Stimulated activated CD8-positive, alpha-beta memory T cell treated with anti-CD3 and anti-CD28 coated beads, Interleukin-2, amount 100 ng/mL, for 48 hours (primary cell): ENCODE measurements at places on chromosomes 1 and 21.
A peak's percentile ranks its signal among the peaks of the same experiment; 100 is the strongest.

DNA sequence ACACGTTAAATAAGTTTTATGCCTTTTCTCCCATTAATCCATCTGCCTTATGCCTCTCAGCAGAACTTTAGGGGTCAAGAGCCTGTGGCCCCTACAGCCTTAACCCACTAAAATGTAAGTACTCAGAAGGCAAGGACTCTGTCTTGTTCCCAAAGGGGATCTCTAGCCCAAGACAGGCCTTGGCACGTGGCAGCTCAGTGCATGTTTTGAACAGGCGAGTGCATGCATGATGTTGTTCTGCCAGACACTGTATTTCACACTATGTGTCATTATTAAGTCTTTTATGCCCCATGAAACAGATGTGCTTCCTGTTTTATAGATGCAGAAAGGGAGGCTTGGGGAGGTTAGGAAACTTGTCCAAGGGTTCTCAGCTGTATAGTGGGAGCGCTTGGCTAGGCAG is 102.8 kb downstream of the ETS2 start:
- no peak for DNase-seq

DNA sequence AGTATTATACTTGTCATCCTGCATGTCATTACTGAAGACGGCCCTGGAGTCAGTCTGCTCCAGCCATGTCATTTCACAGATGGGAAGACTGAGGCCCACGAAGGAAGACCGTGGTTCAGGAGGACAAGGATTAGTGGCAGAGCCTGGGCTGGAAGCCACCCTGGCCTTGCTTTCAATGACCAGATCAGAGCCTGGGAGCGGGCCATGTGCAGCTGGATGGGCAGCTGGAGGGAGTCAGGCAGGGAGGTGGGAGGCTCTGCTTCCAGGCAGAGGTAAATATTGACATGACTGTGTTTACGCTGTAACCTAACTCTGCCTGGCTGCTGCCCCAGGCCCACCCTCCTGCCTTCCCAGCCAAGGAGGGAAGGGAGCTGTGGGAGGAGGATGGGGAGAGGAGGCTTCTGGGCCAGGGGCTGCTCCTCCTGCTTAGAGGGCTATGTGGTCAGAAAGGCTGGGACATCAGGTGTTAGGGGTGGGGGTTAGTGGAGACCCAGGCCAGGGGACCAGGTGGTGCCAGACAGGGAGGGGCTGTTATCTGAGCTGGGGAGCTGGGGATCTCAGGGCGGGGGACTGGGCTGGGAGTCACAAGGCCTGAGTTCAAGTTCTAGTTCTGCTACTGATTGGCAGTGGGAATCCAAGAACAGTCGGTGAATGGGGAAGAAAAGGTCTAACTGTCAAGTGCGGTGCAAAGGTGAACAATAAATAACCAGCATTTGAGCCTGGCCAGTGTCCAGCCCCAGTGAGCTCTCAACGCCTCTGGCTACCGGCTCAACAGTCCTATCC is 48.5 kb upstream of the ECE1 start:
- no peak for DNase-seq

DNA sequence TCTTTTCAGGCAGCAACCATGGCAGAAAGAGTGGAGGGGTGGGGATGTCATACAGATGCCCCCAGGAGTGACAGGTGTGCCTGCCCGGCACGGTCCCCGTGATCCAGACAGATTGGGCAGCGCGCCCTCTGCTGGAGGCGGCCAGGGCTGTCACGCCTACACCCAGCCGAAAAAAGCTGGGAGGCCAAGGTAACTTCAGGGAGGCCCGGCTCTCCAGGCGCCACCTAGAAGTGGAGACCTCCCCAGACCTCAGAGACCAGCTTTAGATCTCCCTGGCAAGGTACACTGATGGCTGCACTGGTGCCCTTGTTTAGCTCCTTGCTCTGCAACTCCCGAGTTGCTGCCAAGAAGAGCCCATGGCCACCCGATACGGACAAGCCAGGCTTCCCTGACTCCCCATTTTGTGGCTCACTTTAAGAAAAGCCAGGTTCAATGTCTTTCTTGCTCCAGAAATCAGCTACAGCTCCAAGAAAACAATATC is 6.6 kb downstream of the GOLT1A start:
- peak; percentile 70 for DNase-seq

- no peak for DNase-seq
Observed at GRCh38 chr1:14737561-14738094, 139.1 kb downstream of the KAZN start.

- no peak for DNase-seq
Observed at GRCh38 chr1:246329900-246330299, 177.2 kb downstream of the SMYD3 start.

GRCh38 chr1:211492511-211493132 is 660 bp upstream of the RD3 start:
- no peak for DNase-seq
